ENCODE measurements at places on chromosomes 4 and X. TPM values are rescaled to one million over a fixed set of nuclear protein-coding genes. Genes with fewer than 3 reads are reported as not detected.

The ACE2 gene
- total RNA-seq, result 1.1 TPM

The MAGEB10 gene
- not detected for total RNA-seq

The DUSP21 gene
- total RNA-seq, result not detected

The USP17L27 gene
- total RNA-seq, result not detected

The PCDH7 gene
- 1.4 TPM for total RNA-seq

The ZRSR2 gene
- 5.6 TPM for total RNA-seq

The FANCB gene
- total RNA-seq, result 5.4 TPM

The POLN gene
- 6.2 TPM for total RNA-seq

The PPM1K gene
- 27.1 TPM for total RNA-seq

The PTCHD1 gene
- not detected for total RNA-seq

The TCEAL7 gene
- total RNA-seq, result 58.9 TPM

The VCX2 gene
- total RNA-seq, result 0.19 TPM

The PDHA1 gene
- 54.3 TPM for total RNA-seq

The GAGE12F gene
- not detected for total RNA-seq

The MOB1B gene
- total RNA-seq, result 15.0 TPM

The P2RY4 gene
- total RNA-seq, result not detected

The IBSP gene
- 0.19 TPM for total RNA-seq

The RGN gene
- 2.8 TPM for total RNA-seq

The FHDC1 gene
- total RNA-seq, result under 0.01 TPM

The ERAS gene
- total RNA-seq, result not detected

The STK32B gene
- 2.1 TPM for total RNA-seq

The ZMAT1 gene
- total RNA-seq, result 2.0 TPM

The GAB1 gene
- total RNA-seq, result 10.7 TPM

The HSFX4 gene
- total RNA-seq, result not detected
